Kidney (tissue), 22 donors: ENCODE measurements at places on chromosomes 6 and 20. TPM values are rescaled to one million over a fixed set of nuclear protein-coding genes. Genes with fewer than 3 reads are reported as not detected.

GRCh38 chr20:60467771-60468170 is 509.5 kb downstream of the CDH26 start:
- H3K27ac ChIP-seq: no peak overlapping the region
- DNase-seq: no peak
- no peaks in the 10 kb centered on the region for H3K4me1 ChIP-seq
- no peaks in the 10 kb centered on the region for H3K36me3 ChIP-seq
- no peak overlapping the region for H3K4me3 ChIP-seq

DNA sequence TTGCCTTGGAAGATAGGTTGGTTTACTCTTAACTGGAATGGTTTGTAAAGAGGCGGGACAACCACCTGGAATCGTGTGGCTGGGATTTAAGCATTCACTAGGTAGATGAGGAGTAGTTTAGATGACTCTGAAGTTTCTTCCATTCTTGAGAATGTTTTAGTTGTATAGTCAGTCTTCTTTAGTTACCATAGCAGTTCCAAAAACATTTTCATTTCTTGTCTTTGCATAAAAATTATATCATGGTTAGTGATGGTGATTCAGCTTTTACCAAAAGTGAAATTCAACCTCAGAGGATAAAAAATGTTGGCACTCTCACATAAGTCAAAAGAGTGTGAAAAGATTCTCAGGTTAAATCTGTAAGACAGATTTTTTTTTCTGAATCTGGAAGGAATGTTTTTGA is 70.3 kb downstream of the SMAP1 start:
- DNase-seq: no peak
- no peaks in the 10 kb centered on the region for H3K36me3 ChIP-seq
- no peaks in the 10 kb centered on the region for H3K4me1 ChIP-seq
- no peak overlapping the region for H3K4me3 ChIP-seq
- no peak overlapping the region for H3K27ac ChIP-seq

DNA sequence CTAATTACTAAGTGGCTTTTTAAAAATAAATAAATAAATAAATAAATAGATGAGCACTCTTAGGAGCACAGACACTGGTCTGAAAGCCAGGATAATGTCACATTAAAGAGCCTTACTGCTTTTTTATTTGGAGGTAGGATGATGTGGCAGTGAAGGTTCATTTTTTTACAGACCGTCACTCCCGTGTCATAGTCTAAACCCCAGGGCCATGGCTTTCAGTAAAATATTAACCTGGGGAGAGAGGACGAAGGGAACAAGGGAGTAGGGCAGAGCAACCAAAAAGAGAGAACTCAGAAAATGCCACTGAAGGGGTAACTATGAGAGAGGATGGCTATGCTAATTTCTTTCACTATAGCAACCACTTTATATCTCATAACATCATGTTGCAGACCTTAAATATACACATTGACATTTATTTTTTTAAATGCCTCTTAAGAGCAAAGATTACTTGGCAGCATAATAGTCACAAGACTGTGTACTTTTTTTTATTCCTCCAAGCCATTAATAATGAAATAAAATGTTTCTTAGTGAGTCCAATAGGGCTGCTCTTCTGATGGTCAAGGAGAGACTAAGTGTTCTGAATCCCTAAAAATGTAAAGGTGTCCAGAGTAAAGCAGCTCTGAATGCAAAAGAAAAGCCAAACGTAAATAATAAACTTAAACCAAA is 100.9 kb upstream of the SIM1 start:
- no peaks in the 10 kb centered on the region for H3K4me1 ChIP-seq
- H3K4me3 ChIP-seq: no peak overlapping the region
- DNase-seq: no peak

- no peak overlapping the region for H3K4me3 ChIP-seq
- DNase-seq: no peak
- no peaks in the 10 kb centered on the region for H3K4me1 ChIP-seq
- H3K27ac ChIP-seq: no peak overlapping the region
- no peaks in the 10 kb centered on the region for H3K36me3 ChIP-seq
Measured at GRCh38 chr20:49479785-49480184, 2.7 kb downstream of the KCNB1 start.

- H3K27me3 ChIP-seq: no peaks in the 10 kb centered on the region
- H3K27ac ChIP-seq: no peak overlapping the region
- H3K4me1 ChIP-seq: no peaks in the 10 kb centered on the region
- H3K36me3 ChIP-seq: no peaks in the 10 kb centered on the region
- no peak overlapping the region for H3K4me3 ChIP-seq
Measured at GRCh38 chr20:36366623-36367369, 60.7 kb downstream of the DLGAP4 start.

GRCh38 chr6:12371151-12371550 is 81.0 kb downstream of the EDN1 start:
- H3K27ac ChIP-seq: no peak overlapping the region
- peaks cover 11% of the 10 kb centered on the region for H3K4me1 ChIP-seq
- no peaks in the 10 kb centered on the region for H3K27me3 ChIP-seq
- no peaks in the 10 kb centered on the region for H3K36me3 ChIP-seq
- DNase-seq: no peak
- no peak overlapping the region for H3K4me3 ChIP-seq

- no peak overlapping the region for H3K4me3 ChIP-seq
- H3K4me1 ChIP-seq: no peaks in the 10 kb centered on the region
- H3K27ac ChIP-seq: no peak overlapping the region
- DNase-seq: no peak
- no peaks in the 10 kb centered on the region for H3K36me3 ChIP-seq
- no peaks in the 10 kb centered on the region for H3K27me3 ChIP-seq
Measured at GRCh38 chr20:51175156-51175555, 152.2 kb upstream of the KCNG1 start.

DNA sequence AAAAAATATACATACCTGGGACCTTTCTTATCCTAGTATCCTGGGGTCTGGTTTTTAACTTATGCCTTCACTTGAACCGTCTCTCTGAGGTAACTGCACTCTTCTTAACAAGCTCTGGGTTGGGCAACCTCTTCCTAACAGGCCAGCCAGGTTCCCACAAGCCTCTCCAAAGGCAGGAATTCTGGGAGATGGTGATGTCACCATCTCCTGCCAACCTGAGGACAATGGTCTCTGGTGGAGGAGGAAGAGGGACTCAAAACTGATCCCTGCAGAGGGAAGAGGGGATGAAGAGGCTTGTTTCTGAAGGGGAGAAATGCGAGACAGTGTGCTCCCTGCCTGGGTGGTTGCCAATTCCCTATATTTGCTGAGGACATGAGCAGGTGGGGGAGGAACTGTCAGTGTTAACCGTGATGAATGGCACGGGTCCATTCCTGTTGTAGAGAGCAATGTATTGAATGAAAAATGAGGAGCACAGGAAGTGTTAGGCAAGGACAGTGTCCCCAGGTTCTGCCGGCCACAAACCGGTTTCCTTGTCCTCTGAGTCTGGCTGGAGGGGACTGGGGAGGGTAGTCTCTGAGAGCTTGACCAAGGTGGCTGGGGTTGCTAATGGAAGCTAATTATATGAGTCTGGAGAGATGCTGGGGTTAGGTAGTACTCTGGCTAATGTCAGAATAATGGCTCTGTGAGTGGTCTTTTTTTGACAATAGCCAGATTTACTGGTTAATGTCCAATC is 95.5 kb downstream of the KCNB1 start:
- H3K27me3 ChIP-seq: no peaks in the 10 kb centered on the region
- H3K36me3 ChIP-seq: no peaks in the 10 kb centered on the region
- no peak overlapping the region for H3K4me3 ChIP-seq
- no peaks in the 10 kb centered on the region for H3K4me1 ChIP-seq

GRCh38 chr6:294656-295565 is 2.6 kb downstream of the DUSP22 start:
- no peak overlapping the region for H3K4me3 ChIP-seq
- no peaks in the 10 kb centered on the region for H3K36me3 ChIP-seq
- no peak overlapping the region for H3K27ac ChIP-seq

- H3K27me3 ChIP-seq: no peaks in the 10 kb centered on the region
- H3K4me3 ChIP-seq: no peak overlapping the region
- no peaks in the 10 kb centered on the region for H3K4me1 ChIP-seq
- H3K27ac ChIP-seq: no peak overlapping the region
- H3K36me3 ChIP-seq: no peaks in the 10 kb centered on the region
Measured at GRCh38 chr20:32960222-32960518, 44.1 kb downstream of the SUN5 start.

DNA sequence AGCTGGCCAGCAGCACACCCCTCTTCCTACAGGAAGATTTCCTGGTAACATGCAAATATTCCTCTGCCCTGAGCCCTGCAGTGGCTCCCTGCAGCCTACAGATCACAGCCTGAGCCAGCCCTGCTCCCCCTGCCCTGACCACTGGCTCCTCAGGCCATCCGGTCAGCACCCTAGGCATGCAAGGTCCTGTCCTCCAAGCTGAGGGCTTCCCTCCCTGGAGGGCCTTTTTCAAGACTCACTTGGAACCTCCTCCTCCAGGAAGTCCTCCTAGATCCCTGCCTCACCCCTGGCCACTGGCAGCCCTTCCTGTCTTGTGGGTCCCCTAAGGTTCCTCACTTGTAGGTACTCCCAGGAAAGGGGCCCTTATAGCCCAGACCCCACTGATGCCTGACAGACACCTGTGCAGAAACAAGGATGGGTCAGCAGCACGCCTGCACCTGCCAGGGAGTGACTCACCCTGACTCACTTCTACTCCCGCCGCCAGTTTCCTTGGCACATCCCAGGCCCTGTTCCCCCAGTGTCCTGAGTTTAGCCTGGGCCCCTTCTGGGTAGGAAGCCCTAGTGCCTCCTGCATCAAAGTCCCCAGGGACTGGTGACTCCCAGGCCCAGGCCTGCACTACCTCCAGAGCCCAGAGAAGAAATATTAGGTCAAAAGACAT is 3.2 kb downstream of the SLC4A11 start:
- no peaks in the 10 kb centered on the region for H3K36me3 ChIP-seq
- no peak for DNase-seq
- no peak overlapping the region for H3K4me3 ChIP-seq
- H3K27me3 ChIP-seq: peaks cover 13% of the 10 kb centered on the region

GRCh38 chr6:152218887-152219286 is 411.4 kb downstream of the ESR1 start:
- DNase-seq: no peak
- no peaks in the 10 kb centered on the region for H3K4me1 ChIP-seq
- H3K36me3 ChIP-seq: peaks cover 63% of the 10 kb centered on the region

GRCh38 chr20:11155156-11155756 is 481.5 kb upstream of the JAG1 start:
- H3K4me1 ChIP-seq: no peaks in the 10 kb centered on the region
- DNase-seq: no peak
- H3K27ac ChIP-seq: no peak overlapping the region

- H3K27ac ChIP-seq: no peak overlapping the region
- H3K27me3 ChIP-seq: no peaks in the 10 kb centered on the region
- no peaks in the 10 kb centered on the region for H3K4me1 ChIP-seq
- no peak overlapping the region for H3K4me3 ChIP-seq
- H3K36me3 ChIP-seq: no peaks in the 10 kb centered on the region
- DNase-seq: no peak
Measured at GRCh38 chr20:38608188-38608587, 6.6 kb downstream of the ARHGAP40 start.

Gene ERVFRD-1
- 0.57 TPM for total RNA-seq

Gene CYP39A1
- 6.0 TPM for total RNA-seq

Gene CRISP2
- total RNA-seq: not detected

Gene SIRPD
- 0.35 TPM for total RNA-seq

Gene OR2H1
- total RNA-seq: not detected
